ENCODE measurements at places on chromosomes 7 and 10. TPM values are rescaled to one million over a fixed set of nuclear protein-coding genes. Genes with fewer than 3 reads are reported as not detected.

- H3K27ac ChIP-seq: no peak overlapping the region
- H3K36me3 ChIP-seq: no peaks in the 10 kb centered on the region
- no peaks in the 10 kb centered on the region for H3K27me3 ChIP-seq
- no peak for DNase-seq
- no peak overlapping the region for H3K4me3 ChIP-seq
Measured at GRCh38 chr7:90155206-90155605, 937 bp downstream of the STEAP1 start.

- no peak for DNase-seq
- H3K27me3 ChIP-seq: no peaks in the 10 kb centered on the region
- no peak overlapping the region for H3K27ac ChIP-seq
Measured at GRCh38 chr7:123757095-123757494, 8.3 kb upstream of the WASL start.

HOXA2 gene
- polyA plus RNA-seq: 0.32 TPM

C7orf33 gene
- not detected for polyA plus RNA-seq

DNA sequence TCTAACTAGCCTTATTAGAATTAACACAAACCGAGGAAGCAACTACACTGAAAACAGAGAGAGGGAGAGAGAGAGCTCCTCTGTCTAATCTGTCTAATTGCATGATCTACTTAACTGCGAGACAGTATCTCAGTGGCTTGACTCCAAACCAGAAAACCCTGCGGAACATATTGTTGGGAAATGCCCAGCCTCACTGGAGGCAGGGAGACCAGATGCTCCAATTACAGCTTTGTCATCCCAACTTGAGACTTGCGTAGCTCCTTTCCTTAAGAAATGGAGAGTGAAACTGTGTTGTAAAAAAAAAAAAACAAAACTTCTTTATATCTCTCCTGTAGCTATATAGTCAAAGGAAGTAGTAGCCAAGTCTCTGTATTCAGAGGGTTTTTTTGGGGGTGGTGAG lies 52.0 kb upstream of the ZNRF2 start:
- H3K27ac ChIP-seq: no peak overlapping the region
- H3K36me3 ChIP-seq: no peaks in the 10 kb centered on the region

DNA sequence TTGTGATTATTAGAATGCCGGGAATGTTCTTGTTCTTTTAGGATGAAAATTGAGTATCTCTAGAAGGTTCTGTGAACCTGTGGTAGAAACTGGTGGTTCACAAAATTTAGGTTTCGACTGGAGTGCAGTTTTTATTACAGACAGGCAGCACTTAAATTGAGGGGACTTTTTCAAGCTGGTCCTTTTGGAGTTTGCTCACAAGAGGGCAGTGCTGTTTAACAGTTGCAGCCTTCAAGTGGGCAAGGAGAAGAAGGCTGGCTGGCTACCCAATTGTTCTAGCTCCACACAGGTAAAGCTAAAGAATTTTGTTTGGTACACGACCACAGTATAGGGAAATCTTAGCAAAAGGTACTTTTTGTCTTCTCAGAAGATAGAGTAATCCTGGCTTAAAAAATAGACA lies 233.6 kb downstream of the SNX13 start:
- H3K36me3 ChIP-seq: no peaks in the 10 kb centered on the region
- H3K4me1 ChIP-seq: no peaks in the 10 kb centered on the region
- DNase-seq: peak; percentile 49
- H3K27me3 ChIP-seq: no peaks in the 10 kb centered on the region

OIT3 gene
- polyA plus RNA-seq: 1.4 TPM

- no peak overlapping the region for H3K27ac ChIP-seq
- H3K27me3 ChIP-seq: no peaks in the 10 kb centered on the region
- no peaks in the 10 kb centered on the region for H3K4me1 ChIP-seq
- no peak overlapping the region for H3K4me3 ChIP-seq
- no peaks in the 10 kb centered on the region for H3K36me3 ChIP-seq
Measured at GRCh38 chr7:105156731-105157130, 142.7 kb downstream of the KMT2E start.

- no peaks in the 10 kb centered on the region for H3K4me1 ChIP-seq
- no peak overlapping the region for H3K4me3 ChIP-seq
- H3K36me3 ChIP-seq: no peaks in the 10 kb centered on the region
- no peak for DNase-seq
- no peak overlapping the region for H3K27ac ChIP-seq
- no peaks in the 10 kb centered on the region for H3K27me3 ChIP-seq
Measured at GRCh38 chr10:132739225-132739613, 46.7 kb downstream of the NKX6-2 start.

DNA sequence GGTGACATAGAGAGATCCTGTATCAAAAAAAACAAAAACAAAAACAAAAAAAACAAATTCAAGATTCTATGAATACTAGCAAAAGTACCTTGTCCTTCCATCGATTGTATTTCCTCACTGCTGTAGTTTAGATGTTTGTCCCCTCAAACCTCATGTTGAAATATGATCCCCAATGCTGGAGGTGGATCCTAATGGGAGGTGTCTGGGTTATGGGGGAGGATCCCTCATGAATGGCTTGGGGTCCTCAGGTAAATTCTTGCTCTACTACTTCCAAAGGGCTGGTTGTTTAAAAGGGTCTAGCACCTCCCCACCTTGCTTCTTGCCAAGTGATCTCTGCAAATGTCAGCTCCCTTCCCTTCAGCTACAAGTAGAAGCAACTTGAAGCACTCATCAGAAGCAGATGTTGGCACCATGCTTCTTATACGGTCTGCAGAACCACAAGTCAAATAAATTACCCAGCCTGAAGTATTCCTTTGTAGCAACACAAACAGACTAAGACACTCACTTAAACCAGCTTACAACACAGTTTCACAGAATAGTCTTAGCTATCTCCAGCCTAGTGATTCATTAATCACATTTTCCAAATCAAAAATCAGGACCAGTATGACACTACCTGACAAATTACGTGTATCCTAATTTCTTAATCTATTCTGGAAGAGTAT lies 20.7 kb downstream of the ABI1 start:
- H3K27ac ChIP-seq: no peak overlapping the region
- no peak overlapping the region for H3K4me3 ChIP-seq
- H3K27me3 ChIP-seq: no peaks in the 10 kb centered on the region
- no peaks in the 10 kb centered on the region for H3K4me1 ChIP-seq
- DNase-seq: no peak

GRCh38 chr7:143910473-143911248 lies 8.7 kb upstream of the TCAF1 start:
- H3K4me1 ChIP-seq: no peaks in the 10 kb centered on the region
- H3K27me3 ChIP-seq: no peaks in the 10 kb centered on the region
- DNase-seq: no peak
- no peak overlapping the region for H3K27ac ChIP-seq
- H3K4me3 ChIP-seq: no peak overlapping the region

GRCh38 chr10:6361869-6362268 lies 159.1 kb downstream of the PFKFB3 start:
- no peaks in the 10 kb centered on the region for H3K36me3 ChIP-seq
- H3K4me1 ChIP-seq: no peaks in the 10 kb centered on the region
- no peaks in the 10 kb centered on the region for H3K27me3 ChIP-seq
- H3K4me3 ChIP-seq: no peak overlapping the region
- DNase-seq: no peak
- H3K27ac ChIP-seq: no peak overlapping the region

ACBD7 gene
- 5.6 TPM for polyA plus RNA-seq

DNA sequence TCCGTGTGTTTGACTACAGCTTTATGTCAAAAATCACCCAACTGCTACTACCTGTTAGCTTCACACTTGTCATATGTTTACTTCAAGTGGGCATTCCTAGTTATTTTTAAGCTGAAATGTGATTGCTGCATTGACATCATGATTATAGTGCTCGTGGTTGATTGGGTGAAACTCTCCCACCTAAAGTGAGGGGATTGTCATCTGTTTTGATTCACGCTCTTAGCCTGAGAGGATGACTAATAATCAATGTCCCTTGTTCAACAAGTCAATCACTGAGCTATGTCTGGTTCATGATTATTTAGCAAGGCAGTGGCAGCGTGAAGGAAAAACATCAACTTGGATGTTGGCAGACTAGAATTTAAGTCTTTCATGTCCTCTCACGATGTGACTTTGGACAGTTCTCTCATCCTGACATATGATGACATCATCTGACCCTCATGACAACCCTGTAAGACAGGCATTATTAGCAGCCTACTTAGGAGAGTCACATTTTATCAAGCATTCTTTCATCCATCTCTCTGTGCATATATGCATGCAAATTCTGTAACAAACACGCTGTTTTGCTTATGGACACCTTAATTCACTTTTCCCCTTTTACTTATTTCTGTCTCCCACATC lies 352.6 kb upstream of the ZMIZ1 start:
- no peaks in the 10 kb centered on the region for H3K27me3 ChIP-seq
- H3K27ac ChIP-seq: no peak overlapping the region
- DNase-seq: no peak
- no peaks in the 10 kb centered on the region for H3K36me3 ChIP-seq
- H3K4me1 ChIP-seq: no peaks in the 10 kb centered on the region
- no peak overlapping the region for H3K4me3 ChIP-seq

- no peaks in the 10 kb centered on the region for H3K36me3 ChIP-seq
- no peak for DNase-seq
- H3K27ac ChIP-seq: no peak overlapping the region
- H3K4me3 ChIP-seq: no peak overlapping the region
- no peaks in the 10 kb centered on the region for H3K27me3 ChIP-seq
Measured at GRCh38 chr7:1511444-1512422, 7.5 kb upstream of the INTS1 start.

DNA sequence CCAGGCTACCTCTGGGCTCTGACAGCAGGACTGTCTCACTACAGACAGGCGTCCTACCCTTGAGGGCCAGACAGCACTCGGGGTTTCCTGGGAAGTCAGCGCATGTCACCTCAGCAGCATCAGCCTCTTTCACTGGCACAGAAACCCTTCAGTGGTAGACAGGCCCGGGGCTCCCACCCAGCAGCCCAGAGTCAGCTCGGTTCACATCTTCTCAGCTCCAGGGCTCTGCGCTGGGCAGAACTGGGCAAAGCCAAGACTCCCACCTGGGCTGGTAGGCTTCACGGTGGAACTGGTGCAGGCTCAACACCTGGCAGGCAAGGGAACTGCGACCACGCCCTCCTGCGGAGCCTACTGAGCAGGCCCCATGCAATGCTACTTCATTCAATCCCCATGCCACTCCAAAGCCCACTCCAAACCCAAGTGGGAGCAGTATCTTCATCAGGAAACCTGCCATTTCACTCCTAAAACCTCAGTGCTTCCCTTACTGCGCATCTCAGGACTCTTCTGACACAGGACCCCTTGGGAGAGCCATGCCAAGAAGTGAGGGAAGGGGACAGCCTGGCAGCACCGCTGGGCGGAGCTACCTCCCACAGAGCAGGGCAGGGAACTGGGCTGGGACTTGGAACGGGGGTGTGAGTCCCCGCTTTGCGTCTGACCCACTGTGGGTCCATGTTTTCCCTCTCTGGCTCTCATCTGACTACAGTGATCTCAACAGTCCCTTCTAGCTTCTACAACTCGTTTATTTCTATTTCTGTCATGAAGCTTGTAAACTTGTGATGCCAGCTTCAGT lies 60.4 kb downstream of the SCRN1 start:
- H3K36me3 ChIP-seq: no peaks in the 10 kb centered on the region
- peaks cover 13% of the 10 kb centered on the region for H3K4me1 ChIP-seq
- H3K4me3 ChIP-seq: no peak overlapping the region
- no peak overlapping the region for H3K27ac ChIP-seq

GRCh38 chr10:120115959-120116358 lies 223.4 kb downstream of the SEC23IP start:
- no peaks in the 10 kb centered on the region for H3K4me1 ChIP-seq
- no peaks in the 10 kb centered on the region for H3K27me3 ChIP-seq
- no peak overlapping the region for H3K4me3 ChIP-seq
- no peak overlapping the region for H3K27ac ChIP-seq
- H3K36me3 ChIP-seq: no peaks in the 10 kb centered on the region

DNA sequence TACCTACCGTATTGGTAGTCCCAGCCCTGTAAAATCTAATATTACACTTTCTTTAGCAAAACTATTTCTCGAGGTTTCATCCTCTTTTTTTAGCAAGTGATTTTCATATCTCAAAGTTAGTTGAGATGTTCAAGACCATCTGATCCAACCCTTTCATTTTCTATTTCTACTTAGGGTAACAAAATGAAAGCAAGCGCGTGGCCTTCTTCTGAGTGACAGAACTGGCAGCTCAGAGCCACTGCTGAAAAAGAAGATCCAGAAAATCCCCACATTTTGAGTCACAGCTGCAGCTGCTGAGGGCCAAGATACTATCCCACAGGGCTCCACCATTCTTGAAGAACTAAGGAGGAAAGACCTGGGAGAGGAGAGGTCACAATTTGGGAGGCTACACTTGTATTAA lies 24.8 kb upstream of the ZNF800 start:
- H3K36me3 ChIP-seq: no peaks in the 10 kb centered on the region
- H3K27ac ChIP-seq: no peak overlapping the region
- H3K4me3 ChIP-seq: no peak overlapping the region
- H3K4me1 ChIP-seq: no peaks in the 10 kb centered on the region
- no peak for DNase-seq

- DNase-seq: no peak
- H3K27ac ChIP-seq: no peak overlapping the region
- no peaks in the 10 kb centered on the region for H3K27me3 ChIP-seq
- H3K4me1 ChIP-seq: peaks cover 11% of the 10 kb centered on the region
- H3K4me3 ChIP-seq: no peak overlapping the region
- no peaks in the 10 kb centered on the region for H3K36me3 ChIP-seq
Measured at GRCh38 chr7:117021986-117022385, 68.7 kb downstream of the ST7 start.

DNA sequence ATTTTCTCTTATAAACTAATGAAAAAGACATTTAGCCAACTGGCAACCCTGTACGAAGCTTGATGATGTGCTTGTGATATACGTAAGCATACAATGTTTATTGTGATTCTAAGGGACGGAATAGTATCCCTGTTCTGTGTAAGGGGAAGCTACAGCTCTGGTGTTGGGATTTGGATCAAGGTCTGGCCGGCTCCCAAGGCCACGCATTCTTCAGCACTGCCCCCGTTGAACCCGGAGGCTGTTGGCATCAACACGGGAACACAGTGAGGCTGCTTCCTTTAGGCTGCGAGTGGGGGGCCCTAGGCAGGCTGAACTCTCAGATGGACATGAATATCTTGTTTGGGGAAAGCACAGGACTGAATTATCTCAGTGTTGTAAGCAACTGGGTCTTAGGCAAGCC lies 180.6 kb downstream of the CAMK1D start:
- H3K27me3 ChIP-seq: no peaks in the 10 kb centered on the region
- H3K36me3 ChIP-seq: no peaks in the 10 kb centered on the region
- H3K4me3 ChIP-seq: no peak overlapping the region
- peaks cover 25% of the 10 kb centered on the region for H3K4me1 ChIP-seq

DNA sequence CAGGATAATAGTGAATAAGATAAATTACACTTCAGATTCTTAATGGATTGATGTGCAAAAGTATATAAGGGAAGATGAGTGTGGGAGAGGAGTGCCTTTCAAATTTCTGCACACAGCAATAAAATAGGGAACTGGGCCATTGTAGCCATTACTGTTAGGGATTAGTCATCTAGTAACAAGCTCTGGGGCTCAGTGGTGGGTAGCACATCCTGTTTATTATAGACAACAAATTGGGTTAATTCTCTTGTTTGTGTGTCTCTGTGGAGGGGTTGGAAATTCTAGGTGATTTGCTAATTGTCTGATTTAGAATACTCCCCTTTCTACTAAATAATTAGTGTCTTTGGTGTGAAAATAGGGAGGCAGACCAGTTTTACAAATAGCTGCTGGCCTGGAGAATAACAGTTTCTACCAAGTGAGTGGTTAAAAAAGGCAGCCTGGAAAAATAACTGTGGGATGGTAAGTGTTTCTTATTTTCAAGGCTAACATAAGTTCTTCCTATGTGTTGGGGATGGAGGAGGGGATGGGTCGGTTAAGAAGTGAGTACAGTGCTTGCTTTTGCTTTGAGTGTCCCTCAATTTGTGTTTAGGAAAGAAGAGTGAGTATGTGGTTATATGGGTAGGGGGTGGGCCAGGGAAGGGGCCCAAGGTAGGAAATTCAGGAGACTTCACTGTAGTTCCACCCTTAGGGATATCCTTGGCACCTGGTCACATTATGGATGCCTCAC lies 43.3 kb upstream of the TMEM248 start:
- H3K36me3 ChIP-seq: no peaks in the 10 kb centered on the region
- H3K27ac ChIP-seq: no peak overlapping the region

Data from testis (tissue), 5 donors.